Cortex of kidney (tissue), 1 donor: ENCODE measurements at places on chromosomes 16 and 17.

DNA sequence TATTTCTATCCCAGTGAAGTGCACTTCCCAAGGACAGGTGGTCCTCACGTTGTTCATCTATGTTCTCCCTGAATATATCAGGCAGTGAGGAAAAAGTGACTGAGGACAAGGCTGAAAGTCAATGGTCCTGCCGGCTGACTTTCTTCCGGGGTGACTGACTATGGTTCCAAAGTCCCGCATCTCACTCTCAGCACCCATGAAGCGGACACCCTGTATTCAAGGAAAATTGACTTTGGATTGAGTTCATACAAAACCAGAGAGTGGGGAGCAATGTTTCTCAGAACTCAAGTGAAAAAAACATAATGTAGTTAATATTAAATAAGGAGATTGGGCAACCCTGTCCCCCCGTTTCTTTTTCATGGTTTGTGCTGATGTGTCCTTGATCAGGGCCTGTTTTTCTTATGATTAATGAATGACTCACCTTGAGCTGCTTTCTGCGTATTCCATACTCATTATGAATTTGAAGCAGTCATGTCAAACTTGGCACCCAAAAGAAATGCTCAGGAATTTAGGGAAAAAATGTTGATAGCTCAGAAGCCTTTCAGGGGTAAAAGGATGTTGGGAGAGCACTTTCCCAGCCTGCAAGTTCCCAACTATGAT lies 184.0 kb downstream of the CYLD start:
- DNase-seq, result no peak

- DNase-seq, result no peak
Measured at GRCh38 chr17:82076785-82077591, 11.4 kb upstream of the DUS1L start.

DNA sequence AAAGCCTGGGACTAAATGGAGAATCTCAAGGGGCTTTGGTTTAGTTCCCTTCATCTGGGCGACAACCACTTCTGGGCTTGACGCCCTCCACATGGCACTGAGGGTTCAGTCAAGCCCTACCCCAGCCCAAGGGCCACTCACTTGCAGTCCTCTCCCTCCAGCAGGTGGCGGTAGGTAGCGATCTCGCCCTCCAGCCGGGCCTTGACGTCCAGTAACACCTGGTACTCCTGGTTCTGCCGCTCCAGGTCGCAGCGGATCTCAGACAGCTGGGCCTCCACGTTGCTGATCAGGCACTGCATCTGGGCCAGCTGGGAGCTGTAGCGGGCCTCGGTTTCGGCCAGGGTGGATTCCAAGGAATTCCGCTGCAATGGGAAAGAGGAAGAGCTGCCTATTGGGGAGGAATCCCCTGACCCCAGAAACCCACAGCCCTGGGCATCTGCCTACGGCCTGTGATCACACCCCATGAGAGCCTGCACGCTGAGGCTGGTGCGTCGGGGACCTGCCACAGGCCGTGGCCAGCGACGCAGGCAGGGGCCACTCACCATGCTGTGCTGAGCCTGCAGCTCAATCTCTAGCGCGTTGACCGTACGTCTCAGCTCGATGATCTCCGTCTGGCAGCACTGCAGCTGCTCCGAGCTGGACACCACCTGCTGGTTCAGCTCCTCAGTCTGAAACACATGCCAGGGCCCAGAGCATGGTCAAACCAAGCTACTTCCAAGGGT lies 2.7 kb downstream of the KRT36 start:
- no peak for DNase-seq

DNA sequence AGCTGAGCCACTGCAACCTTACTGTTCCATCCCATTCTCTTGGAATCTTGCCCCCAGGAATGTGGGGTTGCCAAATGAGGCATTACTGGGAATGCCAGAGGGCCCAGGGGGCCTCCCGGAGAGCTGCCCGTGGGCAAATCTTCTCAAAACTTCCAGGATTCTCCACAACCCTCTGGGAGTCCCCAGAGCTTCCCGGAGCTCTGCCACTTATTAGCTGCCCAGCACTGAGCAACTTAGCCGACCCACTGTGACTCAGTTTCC lies 306.0 kb downstream of the FOXL1 start:
- DNase-seq, result no peak
